ENCODE measurements at places on chromosomes 3 and 15.

GRCh38 chr3:110755345-110755744, 316.3 kb upstream of the NECTIN3 start:
- no peak for DNase-seq

- DNase-seq, result no peak
Measured at GRCh38 chr3:146542978-146543377, 1.4 kb downstream of the PLSCR1 start.

- DNase-seq, result no peak
Measured at GRCh38 chr3:115186351-115187148, 39.5 kb upstream of the ZBTB20 start.

DNA sequence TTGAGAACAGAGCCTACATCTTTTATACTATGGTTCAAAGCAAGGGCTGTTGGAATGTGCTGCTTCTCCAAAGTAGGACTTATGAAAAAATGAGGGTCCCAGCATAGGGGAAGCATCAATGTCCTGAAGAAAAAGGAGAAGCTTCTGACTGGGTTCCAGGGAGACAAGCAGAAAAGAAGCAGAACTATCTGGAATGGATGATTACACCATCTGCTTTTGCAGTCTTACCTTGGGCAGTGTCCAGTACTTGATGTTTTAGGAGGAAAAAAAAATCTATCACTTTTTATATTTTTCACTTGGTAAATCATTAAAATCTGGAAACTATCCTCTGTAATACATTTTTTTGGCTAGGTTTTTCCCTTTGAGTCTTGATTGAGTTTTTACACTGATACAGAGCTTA, 57.9 kb upstream of the DPH6 start:
- no peak for DNase-seq

DNA sequence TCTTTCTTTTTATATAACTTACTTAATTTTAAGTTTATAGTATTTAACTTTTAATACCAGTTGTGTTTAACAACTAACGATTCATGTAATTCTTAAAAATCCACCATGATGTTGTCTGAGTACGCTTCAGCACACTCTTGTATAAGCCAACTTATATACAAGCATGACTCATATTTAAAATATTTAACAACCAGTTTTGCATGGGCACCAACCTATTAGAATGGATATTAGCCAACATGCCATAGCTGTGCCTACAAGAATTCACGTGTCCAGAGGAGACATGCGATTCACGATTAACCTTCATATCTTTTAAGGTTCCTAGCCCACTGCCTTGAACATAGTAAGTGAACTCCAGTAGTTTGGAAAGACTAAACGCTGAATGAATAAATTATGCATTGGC, 1023.2 kb downstream of the TBL1XR1 start:
- no peak for DNase-seq

DNA sequence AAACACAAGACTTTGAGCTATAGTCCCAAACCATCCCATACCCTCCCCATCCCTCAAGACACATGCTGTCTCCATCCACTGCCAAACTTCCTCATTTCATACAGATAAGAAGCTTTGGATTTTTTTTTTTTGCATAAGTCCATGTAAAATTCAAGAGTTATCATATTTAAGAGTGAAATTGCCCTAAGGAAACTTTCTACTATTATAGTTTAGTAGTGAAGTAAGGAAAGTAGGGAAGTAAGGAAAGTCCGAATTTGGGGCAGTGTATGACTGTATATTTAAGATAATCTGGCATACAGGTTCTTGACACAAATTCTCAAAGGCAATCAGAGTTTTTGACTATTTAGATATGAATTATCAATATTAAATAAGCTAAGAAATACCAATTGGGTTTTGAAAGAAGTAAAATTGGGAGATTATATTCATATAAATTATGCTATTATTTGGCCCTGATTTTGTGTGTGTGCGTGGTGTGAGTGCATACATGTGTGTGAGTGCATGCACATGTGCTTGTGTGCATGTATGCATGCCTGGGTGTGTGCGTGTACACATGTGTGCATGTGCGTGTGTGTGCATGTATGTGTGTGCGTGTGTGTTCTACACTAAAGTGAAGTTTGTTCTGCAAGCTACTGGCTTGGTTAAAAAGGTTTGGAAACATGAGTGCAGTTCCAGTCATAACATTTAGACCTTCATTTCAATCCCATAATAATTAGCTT, 83.6 kb upstream of the MBNL1 start:
- DNase-seq, result no peak

DNA sequence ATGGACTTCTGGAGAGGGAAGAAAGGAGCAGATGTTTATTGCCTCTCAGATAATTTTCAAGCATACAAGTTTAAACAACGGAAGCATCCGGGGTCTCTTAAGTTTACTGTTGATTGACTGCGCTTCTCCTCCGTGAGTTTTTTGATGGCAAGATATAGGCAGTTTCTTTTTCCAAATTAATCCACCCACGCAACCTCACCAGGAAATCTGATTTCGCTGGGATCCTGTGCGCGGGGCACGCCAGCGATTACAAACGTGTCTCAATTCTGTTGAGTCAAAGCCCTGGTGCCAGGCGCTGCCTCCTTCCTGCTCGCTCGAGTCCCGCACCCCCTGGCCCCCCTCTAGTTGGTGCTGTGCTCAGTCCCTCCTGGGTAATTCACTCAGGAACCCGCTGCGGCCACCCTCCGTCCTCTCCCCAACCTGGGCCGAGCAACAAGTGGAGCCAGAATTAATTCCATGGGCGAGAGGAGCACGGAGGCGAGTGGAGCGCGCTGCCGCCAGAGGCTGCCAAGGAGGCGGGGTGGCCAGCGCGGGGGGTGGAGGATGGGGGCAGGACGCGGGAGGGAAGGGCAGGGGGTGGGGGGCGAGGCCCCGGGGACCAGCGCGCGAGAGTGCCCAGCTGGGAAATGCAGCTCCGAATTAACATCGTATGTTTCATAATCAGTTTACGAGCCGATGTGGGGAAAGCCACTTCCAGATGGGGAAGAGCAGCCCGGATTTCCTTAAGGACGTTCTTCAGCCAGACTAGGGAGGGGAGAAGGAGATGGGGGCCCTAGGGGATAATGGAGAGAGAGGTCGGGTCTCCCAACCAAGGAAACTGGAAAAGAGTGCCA, 6.0 kb downstream of the WNT5A start:
- DNase-seq, result no peak

GRCh38 chr15:60417112-60417511, 19.3 kb upstream of the ANXA2 start:
- no peak for DNase-seq

GRCh38 chr15:66461917-66462316, 35.6 kb downstream of the SNAPC5 start:
- no peak for DNase-seq

DNA sequence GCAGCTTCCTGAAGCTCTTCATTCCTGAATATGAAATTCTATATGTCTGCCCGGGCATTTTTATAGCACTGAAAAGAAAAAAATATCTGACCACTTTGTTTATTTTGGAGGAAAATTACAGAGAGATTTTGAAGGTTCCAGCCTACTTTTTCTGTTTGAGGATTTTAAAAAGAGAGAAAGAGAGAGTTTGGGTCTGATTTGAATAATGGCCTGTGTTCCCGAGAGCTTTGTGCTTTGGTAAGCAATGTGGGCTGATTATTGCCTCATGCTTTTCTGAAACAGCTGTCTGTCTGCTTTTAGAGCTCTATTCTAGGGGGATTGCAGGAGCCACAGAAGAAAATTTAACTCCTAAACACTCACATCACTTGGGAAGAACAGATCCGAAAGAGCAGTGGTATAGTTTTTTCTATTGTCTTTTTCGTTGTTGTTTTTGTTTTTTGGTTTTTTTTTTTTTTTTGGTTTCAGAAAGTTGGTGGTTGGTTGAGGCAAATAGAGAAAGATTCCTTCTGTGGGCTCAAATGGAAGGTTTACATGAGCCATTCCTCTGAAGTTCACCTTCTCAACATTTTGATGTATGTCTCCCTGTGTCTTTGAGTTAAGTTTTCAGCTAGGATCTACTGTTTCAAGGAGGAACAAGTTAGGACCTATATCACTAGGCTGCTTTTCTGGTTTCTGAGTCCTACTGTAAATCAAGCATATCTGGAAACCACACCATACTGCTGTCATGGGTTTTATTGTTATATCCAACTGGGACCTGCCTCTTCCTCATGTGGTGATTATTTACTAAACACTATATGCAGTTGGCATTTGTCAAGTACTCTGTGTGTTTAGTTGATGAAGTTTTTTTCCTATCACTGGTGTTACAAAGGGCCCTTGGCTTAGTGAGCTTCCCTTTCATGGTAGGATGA, 178.9 kb downstream of the KCNMB2 start:
- DNase-seq, result no peak

DNA sequence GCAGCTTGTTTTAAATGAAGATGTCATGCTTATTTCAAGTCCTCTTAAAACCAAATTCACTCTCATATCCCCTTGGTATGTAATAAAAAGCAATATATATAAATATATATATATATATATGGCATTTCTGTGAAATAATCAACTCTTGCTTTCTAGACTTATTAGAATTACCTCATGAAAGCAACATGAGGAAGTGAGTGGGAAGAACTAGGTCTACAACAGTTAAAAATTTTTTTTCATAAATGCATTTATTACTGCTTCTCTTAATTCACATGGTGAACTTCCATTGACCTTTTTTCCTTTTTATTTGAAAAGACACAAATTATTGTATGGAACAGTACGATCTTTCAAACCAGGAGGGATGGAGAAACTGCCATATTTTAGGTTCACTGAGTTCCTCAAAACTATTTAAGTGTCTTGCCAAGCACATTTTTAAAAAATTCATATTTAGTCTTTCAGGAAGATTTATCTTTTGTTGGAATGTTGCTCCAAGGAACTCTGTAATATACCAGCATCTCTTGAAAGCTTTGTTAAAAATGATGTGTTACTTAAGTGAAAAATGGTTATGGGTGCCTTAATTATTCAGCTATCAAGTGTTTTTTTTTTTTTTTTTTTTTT, 185.2 kb downstream of the GHSR start:
- no peak for DNase-seq

- DNase-seq, result no peak
Measured at GRCh38 chr15:91515188-91515754, 338.2 kb upstream of the SLCO3A1 start.

- DNase-seq, result no peak
Measured at GRCh38 chr3:152556731-152557254, 278.1 kb upstream of the P2RY1 start.

- DNase-seq, result no peak
Measured at GRCh38 chr3:95277613-95278012, 1214.8 kb downstream of the NSUN3 start.

DNA sequence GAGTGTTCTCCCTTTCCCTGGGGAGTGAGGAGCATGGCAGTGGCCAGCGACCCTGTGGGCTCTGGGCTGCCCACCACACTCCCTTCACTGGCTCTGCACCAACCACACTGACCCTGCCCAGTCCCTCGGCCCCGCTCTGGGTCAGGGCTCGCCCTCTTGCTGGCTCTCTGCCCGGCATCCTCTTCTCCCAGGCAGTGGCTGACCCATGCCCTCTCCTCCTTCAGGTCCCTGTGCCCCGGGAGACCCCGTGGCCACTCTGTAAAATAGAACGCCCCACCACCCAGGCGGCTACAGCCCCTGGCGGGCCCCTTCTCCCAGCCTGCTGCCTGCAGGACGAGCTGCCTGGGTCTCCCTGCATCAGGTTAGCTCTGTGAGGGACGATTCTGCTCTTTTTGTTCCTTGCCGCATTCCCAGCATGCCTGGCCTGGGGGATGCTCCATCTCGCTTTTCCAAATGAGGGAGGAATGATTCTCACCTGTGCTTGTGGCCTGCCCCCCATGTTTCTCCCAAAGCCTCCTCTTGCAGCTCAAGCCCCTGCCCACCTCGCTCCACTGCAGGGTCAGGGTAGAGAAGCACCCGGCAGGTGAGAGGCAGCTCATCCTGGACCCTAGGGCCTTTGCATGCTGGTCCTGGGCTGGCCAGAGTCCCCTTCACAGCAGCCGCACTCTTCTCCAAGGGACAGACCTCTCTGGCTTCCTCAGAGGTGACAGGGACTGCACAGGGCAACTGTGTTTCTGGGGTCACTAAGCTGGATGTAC, 14.5 kb upstream of the CFAP100 start:
- no peak for DNase-seq

GRCh38 chr3:10816863-10817253, 830 bp downstream of the SLC6A11 start:
- no peak for DNase-seq

- DNase-seq, result no peak
Measured at GRCh38 chr3:16104156-16104555, 70.3 kb upstream of the GALNT15 start.

GRCh38 chr15:59200560-59200959, 6.1 kb upstream of the LDHAL6B start:
- DNase-seq, result no peak

- DNase-seq, result peak; percentile 18
Measured at GRCh38 chr3:31533169-31534064, 692 bp downstream of the STT3B start.

DNA sequence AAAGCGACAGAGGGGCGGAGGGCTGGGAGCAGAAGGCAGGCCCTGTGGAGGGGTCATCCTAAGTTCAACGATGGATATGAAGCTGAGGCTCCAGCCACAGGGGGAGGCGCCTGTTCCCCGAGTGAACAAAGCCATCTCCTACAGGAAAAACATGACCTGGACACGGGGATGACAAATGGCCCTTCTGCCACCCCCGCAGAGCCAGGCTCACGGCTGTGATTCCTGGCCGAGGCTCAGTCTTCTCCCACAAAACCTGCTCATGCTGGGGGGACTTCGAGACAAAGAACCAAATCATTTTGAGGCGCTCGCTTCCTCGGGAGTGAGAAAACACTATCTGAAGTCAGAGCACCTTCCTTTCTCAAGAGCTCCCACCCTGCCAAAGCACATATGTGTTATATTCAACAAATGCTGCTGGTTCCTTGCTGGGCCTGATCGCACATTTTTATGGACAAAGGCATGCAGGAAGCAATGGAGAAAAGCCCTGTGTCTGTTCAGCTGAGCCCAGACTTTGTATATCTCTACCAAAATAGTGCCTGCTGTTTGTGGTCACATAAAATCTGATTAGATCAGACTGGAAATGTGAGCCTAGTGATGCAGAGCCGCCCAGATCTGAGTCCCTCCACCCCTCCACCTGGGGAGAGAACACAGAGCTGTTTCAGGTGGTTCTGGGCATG, 5.6 kb downstream of the RBP1 start:
- no peak for DNase-seq

DNA sequence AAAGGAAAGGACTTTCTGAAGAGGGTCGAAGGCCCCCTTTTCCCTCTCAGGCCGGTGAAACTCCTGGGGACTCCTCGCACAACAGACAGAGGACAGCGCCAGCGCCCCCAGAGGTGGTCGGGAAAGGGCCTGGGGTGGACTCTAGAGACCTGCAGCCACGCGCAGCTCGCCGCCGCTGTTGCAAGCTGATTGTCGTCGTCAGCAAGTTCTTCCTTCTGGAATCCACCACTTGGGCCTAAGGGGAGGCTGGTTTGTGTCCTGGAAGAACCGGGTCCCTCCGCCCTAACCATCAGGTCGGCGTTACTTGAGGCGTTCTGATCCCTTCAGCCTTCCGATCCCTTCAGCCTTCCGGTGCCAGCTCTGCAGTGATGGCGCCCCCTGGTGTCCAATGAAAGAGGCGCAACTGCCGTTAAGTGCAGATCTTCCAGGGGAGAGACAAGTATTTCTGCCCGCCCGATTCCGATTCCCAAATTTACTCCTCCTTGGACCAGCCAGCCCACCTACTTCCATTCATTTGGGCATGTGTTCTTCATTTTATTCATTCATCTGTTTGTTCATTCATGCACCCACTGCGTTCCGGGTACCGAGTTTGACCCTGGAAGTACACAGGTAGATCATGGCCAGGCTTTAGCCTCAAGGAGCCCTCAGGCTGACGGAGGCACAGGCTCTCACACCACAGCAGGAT, 77.2 kb upstream of the SLC6A11 start:
- peak; percentile 66 for DNase-seq
